ENCODE measurements at places on chromosomes 12 and 14.

DNA sequence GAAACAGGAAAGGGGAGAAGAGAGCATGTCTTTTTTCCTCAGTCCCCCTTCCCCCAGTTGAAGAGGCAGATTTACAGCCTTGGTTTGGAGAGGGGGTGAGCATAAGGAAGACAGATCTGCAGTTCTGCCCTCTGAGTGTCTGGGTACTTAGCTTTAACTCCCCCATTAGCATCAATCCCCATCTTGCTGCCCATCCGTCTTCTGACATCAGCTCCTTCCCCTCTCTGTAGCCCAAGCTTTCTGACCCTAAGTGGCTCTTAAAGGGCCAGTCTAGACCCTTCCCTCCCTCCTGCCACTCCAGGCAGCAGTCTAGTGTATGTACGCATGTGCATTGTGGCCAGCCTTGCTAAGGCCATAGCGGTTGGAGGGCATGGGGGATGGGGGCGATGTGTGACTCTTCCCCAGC is 7.3 kb downstream of the GPR84 start:
- DNase-seq: no peak

DNA sequence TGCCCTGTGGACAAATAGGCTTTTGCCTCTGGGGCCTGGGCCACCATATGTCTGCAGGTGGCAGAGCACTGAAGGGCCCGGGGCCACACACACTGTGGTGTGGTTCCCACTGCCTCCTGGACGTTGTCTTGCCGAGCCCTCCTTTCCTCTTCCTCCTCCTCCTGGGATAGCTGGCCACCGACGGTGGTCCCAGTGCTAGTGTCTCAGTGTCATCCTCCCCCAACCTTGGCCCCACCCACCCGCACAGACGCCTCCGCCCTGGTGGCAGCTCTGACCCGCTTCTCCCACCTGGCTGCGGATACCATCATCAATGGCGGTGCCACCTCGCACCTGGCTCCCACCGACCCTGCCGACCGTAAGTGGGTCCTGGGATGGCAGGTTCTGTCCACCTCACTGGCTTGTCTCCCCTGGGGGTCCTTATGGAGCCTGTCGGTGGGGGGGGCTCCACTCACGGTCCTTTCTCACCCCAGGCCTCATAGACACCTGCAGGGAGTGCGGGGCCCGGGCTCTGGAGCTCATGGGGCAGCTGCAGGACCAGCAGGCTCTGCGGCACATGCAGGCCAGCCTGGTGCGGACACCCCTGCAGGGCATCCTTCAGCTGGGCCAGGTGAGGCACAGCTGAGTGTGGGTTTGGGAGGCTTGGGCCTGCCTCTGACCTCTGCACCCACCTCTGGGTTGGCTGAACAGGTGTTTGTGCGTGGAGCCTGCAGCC is 23.5 kb downstream of the HIP1R start:
- DNase-seq: no peak

DNA sequence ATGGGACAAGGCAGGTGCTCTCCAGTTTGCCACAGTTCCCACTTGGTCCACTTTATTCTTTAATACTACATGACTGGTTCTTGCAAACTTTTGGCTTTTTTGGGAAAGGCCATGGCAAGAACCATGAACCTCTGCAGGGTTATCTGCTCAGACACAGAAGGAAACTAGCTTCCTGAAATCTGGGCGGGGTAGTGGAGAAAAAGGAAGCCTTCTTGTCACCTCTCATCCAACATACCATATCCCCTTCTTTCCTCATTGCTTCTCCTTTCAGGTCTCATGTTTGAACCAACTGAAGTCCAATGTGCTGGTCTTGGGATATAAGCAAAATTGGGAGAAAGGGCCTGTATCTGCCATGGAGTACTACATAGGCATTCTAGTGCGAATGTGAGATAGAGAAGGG is 5.5 kb upstream of the KLHL33 start:
- DNase-seq: no peak

GRCh38 chr14:50605766-50606165 is 45.8 kb downstream of the ATL1 start:
- DNase-seq: no peak

- DNase-seq: no peak
Observed at GRCh38 chr12:113113397-113113796, 22.2 kb downstream of the RASAL1 start.

DNA sequence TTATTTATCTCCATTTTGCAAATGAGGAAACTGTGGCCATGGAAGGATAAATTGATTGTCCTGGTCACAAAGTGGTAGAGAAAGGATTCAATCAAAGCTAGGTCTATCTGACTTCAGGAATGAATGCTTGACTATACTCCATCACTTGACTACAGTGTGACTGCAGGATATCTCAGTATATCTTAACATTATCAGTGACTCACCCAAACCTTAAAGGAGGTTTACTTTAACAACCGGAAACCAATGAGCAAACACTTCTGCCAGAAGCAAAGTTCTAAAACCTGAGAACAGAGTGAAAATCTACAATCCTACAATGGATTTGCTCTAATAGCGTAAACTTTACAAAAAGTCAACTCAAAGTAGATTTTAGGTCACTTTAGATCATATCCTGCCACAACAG is 277.0 kb downstream of the CEP128 start:
- DNase-seq: no peak

- peak; percentile 4 for DNase-seq
Observed at GRCh38 chr12:34599530-34600513, 577.5 kb downstream of the ALG10 start.

- no peak for DNase-seq
Observed at GRCh38 chr14:29710015-29710414, 217.6 kb downstream of the PRKD1 start.

GRCh38 chr12:124381456-124382296 is 86.8 kb downstream of the RFLNA start:
- DNase-seq: peak; percentile 80

DNA sequence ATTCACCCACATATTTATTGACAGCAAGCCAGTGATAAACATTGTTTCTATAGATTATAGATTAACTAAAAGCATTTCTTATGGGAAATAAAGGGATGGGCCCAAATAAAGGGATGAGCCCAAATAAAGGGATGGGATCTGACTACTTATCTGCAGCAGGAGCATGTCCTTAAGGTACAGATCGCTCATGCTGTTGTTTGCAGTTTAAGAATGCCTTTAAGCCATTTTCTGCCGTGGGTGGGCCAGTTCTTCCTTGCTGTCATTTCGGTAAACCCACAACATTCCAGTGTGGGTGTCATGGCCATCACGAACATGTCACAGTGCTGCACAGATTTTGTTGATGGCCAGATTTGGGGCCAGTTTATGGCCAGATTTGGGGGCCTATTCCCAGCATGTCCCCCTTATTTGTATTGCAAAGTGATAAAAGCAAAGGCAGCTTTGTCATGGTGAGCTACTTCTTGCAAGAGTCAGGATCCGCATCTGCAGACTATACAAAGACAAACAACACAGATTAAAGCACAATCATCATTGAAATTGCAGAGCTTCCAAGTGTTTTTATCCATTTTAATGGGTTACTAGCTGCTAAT is 700.7 kb downstream of the LRFN5 start:
- no peak for DNase-seq

Measured in urothelium cell line (cell line).